Effector memory CD4-positive, alpha-beta T cell (primary cell): ENCODE measurements at places on chromosomes 3 and 15.

DNA sequence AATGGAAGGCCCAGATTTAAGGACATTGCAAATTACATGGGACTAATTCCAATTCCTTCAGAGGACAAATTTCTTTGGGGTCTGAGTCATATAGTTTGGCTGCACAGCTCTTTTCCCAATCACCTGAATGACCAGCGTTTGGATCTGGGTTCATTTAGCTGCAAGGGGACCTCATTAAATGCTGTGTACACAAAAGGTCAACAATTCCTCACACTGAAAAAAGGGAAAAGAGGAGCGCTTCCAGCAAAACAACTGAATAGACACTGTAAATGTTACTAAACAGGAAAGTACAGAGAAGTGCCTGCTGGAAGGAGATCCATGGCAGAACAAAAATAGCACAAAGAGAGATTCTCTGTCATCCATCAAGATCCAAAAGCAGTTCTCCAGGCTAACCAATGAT, 356.0 kb upstream of the LMCD1 start:
- H3K36me3 ChIP-seq: no peaks in the 10 kb centered on the region
- DNase-seq: no peak
- H3K4me1 ChIP-seq: no peaks in the 10 kb centered on the region
- H3K27ac ChIP-seq: no peak overlapping the region

GRCh38 chr3:145087038-145087437, 1073.9 kb downstream of the PLOD2 start:
- no peak overlapping the region for H3K4me3 ChIP-seq
- H3K36me3 ChIP-seq: no peaks in the 10 kb centered on the region
- H3K4me1 ChIP-seq: no peaks in the 10 kb centered on the region
- H3K27me3 ChIP-seq: no peaks in the 10 kb centered on the region
- H3K27ac ChIP-seq: no peak overlapping the region

DNA sequence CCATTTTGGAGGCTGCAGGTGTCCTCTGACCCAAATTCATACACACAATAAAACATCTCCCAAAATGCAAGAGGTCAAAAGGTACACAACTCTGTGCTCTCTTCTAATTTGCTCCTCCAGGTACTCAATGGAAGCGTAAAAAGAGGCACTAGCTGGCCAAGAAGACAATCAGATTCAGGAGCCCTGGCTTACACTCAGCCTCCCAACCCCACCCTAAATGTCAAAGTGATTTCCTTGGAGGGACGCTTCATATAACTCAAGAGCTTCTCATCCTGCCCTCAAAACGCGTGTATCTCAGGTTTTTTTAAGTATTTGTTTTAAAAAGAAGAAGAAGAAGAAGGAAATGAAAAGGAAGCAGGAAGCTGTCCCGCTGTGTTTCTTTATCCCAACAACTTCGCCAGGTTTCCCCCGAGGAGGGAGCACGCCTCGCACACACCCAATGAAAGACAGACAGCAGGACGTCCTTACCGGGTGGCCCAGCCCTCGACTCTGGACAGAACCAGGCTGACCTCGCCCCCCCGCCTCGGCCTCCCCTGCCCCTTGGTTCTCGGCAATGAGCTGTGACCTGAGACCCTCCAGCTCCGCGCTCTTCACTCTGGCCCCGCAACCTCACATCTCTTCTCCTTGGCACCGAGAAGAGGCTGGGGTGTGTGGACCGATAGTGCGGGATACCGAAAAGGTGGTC, 620.7 kb upstream of the ZNF385D start:
- H3K4me1 ChIP-seq: no peaks in the 10 kb centered on the region
- no peaks in the 10 kb centered on the region for H3K36me3 ChIP-seq
- no peak for DNase-seq
- no peak overlapping the region for H3K4me3 ChIP-seq
- H3K27me3 ChIP-seq: no peaks in the 10 kb centered on the region
- no peak overlapping the region for H3K27ac ChIP-seq

GRCh38 chr15:58477170-58477569, 45.4 kb downstream of the LIPC start:
- H3K4me3 ChIP-seq: no peak overlapping the region
- DNase-seq: no peak
- H3K4me1 ChIP-seq: peaks cover 23% of the 10 kb centered on the region
- H3K36me3 ChIP-seq: no peaks in the 10 kb centered on the region

DNA sequence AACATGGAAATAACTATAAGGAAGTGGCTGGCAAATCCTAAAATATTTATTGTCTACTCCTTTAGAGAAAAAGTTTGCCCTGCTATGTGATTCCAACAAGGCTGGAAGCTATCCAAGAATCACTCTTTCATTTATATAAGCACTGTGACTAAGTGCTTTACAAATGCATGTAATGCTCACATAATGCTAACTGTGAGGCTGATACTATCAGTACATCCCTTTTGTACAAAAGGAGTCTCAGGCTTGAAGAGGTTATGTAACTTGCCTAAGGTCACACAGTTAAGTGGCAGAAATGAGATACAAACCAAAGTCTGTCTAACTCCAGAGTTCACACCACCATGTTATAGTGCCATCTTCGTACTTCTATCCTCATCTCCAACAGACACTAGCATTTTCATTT, 17.0 kb downstream of the TOPBP1 start:
- H3K4me1 ChIP-seq: no peaks in the 10 kb centered on the region
- H3K4me3 ChIP-seq: no peak overlapping the region
- no peak overlapping the region for H3K27ac ChIP-seq
- no peaks in the 10 kb centered on the region for H3K27me3 ChIP-seq

- no peaks in the 10 kb centered on the region for H3K27me3 ChIP-seq
- no peak overlapping the region for H3K27ac ChIP-seq
- no peak for DNase-seq
These were observed 169.5 kb upstream of the THBS1 start for GRCh38 chr15:39411102-39411989.

GRCh38 chr3:126924458-126924857, 58.5 kb upstream of the PLXNA1 start:
- no peak overlapping the region for H3K27ac ChIP-seq
- no peak for DNase-seq
- no peaks in the 10 kb centered on the region for H3K36me3 ChIP-seq
- H3K4me1 ChIP-seq: no peaks in the 10 kb centered on the region
- no peak overlapping the region for H3K4me3 ChIP-seq

DNA sequence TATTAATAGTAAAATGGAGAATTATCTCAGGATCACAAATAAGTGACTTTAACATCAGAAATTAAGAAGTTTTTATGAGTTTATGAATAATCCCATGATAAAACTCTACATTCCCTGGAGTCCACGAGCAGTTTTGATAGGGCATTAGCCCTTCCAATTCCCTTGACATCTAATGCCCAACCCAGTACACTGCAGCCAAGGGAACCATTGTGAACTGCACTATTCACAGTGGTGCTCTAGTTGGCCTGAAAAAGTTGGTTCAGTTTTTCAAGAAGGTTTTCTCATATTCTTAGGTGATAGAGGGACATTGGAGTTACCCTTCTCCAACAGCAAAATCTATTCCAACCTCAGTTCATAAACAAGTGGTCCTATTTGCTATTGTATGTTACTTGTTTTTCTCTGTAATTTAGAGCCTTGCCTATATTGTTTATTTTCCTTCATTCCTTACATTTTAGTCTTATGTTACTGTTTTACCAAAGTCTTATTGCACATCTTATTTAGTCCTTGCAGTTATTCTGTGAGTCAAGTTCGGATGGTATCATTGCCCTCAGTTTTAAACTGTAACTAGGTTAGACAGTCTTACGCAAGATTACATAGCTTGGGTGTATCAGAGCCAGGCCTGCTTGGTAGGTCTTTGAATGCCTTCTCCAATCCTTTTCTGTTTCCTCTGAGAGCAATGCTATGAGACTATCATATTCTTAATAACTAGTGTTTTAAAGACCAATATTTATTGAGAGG, 57.9 kb upstream of the SAMMSON start:
- H3K4me3 ChIP-seq: no peak overlapping the region
- peaks cover 2% of the 10 kb centered on the region for H3K27me3 ChIP-seq
- no peak for DNase-seq
- H3K4me1 ChIP-seq: no peaks in the 10 kb centered on the region
- H3K36me3 ChIP-seq: no peaks in the 10 kb centered on the region

GRCh38 chr3:159057621-159058020, 255.8 kb downstream of the MFSD1 start:
- H3K4me1 ChIP-seq: no peaks in the 10 kb centered on the region
- H3K27ac ChIP-seq: no peak overlapping the region
- no peaks in the 10 kb centered on the region for H3K36me3 ChIP-seq
- DNase-seq: no peak
- H3K27me3 ChIP-seq: no peaks in the 10 kb centered on the region

DNA sequence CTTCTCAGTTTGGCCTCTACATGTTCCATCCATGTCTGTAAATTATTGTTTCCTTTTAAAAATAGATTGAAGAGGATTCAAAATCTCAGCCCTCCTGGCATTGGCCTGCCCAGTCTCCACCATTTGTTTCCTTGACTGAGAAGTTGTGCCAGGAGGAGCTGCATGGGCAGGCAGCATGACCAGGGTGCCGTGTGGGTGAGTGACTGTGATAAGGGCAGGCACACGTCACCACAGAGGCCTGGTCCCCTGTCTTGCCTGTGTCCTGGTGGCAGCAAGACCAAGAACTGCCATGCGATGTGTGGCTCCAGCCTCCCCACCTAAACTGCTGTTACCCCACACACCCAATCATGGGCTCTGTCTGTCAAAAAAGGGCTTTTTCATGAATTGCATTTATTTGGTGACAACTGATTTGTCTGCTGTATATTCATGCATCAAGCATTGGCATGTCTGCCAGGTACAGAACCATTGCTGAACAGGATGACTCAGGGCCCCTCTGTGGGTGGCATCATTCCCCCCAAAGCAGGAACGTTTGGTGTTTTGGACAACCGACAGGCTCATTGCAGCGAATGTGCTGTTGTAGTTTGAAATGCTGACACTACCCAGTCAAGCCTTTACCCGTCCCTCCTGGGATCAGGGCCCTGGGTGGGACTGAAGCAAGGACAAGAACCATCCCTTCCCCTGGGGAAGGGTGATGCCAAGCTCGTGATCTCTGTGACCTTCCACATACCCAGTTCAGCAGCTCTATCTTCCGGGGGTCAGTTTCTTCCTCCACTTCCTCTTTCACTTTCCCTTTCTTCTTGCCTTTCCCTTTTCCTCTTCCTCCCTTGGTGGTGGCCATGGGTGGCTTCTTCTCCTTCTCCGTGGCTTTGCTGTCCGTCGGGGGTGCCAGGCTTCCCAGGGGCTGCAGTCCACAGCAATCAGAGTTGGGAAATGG, 51.6 kb downstream of the TRPM1 start:
- no peaks in the 10 kb centered on the region for H3K27me3 ChIP-seq
- no peak overlapping the region for H3K4me3 ChIP-seq
- no peaks in the 10 kb centered on the region for H3K36me3 ChIP-seq
- no peak overlapping the region for H3K27ac ChIP-seq

GRCh38 chr15:27694506-27695087, 404.5 kb downstream of the OCA2 start:
- no peaks in the 10 kb centered on the region for H3K4me1 ChIP-seq
- H3K27me3 ChIP-seq: no peaks in the 10 kb centered on the region
- no peaks in the 10 kb centered on the region for H3K36me3 ChIP-seq
- no peak overlapping the region for H3K27ac ChIP-seq
